CD4-positive, alpha-beta T cell treated with Interleukin-6 at 100 ng/mL for 8 hours (primary cell): ENCODE measurements at places on chromosomes 3 and 15.

DNA sequence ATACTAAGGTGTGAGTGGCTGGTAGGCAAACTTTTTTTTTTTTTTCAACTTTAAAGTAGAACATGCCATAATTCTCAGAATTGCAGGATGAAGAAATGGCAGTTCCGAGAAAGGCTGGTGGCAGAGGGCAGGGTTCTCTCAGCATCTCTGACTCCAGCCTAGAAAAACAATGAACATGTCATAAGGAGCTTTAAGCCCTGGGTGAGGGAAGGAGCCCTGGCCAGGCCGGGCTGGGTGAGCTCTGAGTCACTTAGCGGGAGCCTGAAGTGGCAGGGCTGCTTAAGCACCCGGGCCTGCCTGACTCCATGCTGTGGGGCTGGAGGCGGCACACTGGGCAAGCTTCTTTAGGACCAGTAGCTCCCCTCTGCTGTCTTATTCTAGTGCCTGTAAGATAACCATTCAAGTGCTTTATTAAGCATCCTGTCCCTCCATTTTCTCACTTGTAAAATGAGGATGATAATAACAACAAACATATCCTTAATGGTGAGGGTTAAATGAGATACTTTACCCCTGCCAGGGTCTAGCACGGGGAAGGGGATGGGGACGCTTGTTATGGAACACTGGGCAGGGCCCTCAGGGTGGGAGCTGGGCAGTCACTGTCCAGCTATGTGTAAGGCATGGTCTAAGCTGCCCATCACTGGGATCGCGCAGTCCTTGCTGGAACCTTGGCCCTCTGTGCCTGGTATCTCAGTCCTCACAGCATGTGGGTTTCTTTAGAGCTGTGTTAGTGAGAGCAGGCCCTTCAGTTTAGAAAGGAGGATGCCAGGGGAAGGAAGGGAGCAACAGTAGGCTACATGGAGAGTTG lies 18.4 kb downstream of the SMAD6 start:
- DNase-seq = no peak

GRCh38 chr3:134081211-134081610 lies 51.5 kb upstream of the SLCO2A1 start:
- no peak for DNase-seq

- no peak for DNase-seq
Measured at GRCh38 chr3:149990423-149990948, 19.8 kb upstream of the PFN2 start.

DNA sequence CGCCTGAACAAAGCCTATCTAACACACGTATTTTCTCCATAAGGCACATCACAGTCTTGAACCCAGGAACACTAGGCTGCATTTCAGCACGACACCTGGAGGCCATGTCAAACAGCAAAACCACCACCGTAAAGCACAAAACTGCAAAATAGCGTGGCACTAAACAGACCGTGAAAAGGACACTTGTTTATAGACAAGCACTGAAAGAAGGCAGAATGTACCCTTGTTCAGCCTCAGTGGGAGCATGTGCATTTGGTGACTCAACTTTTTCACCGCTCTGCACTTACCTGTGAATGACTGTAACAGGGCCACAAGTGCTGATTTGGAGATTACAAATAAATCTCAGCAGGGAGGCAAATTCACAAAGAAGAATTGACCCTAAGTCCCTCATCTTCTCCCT lies 80.8 kb downstream of the ISG20 start:
- DNase-seq = no peak

DNA sequence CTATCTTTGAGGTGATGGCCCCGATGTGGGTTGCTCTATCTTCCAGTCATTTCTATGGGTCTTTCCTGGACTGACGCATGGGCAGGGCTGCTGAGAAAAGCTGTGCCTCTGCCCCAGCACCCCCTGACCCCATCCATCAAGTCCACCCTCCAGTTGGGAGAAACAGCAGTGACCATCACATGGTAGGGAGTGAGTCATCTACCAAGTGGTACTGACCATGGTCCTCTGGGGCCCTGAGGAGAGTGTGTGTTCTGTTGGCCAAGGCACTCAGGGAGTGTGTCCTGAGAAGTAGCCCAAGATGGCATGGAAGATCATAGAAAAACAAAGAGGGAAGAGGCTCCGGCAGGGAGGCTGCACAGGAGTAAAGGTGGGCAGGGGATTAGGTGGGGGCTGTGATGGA lies 1.6 kb upstream of the DNAH1 start:
- no peak for DNase-seq

DNA sequence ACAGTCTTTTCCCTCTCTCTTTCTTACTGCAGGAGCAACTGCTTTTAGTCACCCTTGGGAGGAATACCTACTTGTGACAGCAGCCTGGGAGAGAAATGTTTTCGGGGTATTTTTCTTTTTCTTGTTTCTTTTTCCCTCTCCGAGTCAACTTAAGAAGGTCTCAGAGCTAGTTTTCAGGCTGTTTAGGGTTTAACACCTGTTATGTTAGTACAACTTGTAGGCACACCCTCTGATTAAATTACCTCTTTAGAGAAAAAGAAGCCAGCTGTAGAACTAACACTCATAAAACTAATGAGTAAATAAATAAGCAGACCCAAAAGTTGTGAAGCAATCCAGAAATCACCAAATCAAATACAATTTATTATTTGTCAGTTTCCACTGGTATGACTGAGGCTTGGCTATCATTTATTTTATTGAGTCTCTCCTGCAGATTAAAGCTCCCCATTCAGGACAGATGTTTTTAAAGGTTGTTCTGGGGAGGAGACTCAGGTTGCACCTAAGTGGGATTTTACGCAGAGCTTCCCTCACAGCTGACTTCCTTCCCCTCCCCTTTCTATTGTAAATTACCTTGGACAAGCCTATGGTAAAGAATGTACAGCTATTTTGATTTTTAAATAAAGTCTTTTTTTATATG lies 112.5 kb downstream of the FOXB1 start:
- DNase-seq = no peak

- no peak for DNase-seq
Measured at GRCh38 chr15:81184188-81184587, 12.5 kb upstream of the IL16 start.

DNA sequence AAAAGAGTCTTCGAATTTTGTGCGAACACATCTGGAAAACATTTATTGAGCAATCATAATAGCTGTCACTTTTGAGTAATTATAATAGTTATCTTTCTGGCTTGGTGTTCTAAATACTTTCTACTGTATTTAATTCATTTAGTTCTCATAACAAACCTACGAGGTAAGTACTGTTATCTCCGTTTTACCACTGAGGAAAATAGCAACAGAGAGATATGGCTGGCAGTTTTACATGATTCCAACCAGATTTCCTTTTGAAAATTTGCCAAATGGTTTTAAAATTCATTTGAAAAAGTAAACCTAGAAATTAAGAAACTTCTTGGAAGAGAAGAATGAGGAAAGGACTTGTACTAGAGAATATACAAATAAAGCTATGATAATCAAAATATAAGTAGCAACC lies 37.3 kb upstream of the MGA start:
- no peak for DNase-seq
